Activated T-cell treated with anti-CD3 and anti-CD28 coated beads, Interleukin-2, amount 50 U/mL, for 72 hours (primary cell): ENCODE measurements at places on chromosomes 5 and 9.
A peak's percentile ranks its signal among the peaks of the same experiment; 100 is the strongest.

DNA sequence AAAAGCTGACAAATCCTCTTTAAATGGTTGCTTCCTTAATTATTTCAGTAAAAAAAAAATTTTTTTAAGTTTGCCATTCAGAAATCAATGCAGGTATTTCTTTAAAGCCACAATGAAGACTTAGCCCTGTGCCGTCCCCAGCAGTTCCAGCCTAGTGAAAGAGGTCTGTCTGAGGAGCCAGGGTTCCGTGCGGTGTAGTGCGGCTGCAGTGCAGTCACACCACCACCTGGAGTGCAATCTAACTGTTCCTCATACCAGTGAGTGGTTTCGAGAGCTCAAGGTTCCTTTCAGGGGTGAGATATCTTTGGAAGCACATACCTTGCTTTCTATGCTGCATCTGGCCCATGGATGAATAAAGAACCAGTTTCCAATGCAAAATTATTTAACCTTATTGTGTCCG lies 87.5 kb downstream of the FANCC start:
- no peak for DNase-seq

DNA sequence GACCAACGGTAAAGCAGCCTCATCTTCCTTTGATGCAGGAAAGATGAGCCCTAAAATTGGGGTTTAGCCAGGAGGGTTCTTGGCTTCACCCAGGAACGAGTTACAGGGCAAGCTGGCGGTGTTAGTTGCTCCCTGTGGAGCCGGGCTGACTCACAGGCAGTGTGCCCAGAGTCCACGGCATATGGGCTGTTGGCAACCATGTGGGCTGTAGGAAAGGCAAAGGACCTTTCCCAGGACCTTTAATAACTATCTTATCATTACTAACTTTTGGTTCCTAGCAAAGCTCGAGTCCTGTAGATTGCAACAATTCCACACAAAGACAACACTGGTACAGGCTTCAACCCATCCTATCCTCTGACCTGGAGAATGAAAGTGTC lies 29.8 kb upstream of the CLPTM1L start:
- DNase-seq, result no peak

DNA sequence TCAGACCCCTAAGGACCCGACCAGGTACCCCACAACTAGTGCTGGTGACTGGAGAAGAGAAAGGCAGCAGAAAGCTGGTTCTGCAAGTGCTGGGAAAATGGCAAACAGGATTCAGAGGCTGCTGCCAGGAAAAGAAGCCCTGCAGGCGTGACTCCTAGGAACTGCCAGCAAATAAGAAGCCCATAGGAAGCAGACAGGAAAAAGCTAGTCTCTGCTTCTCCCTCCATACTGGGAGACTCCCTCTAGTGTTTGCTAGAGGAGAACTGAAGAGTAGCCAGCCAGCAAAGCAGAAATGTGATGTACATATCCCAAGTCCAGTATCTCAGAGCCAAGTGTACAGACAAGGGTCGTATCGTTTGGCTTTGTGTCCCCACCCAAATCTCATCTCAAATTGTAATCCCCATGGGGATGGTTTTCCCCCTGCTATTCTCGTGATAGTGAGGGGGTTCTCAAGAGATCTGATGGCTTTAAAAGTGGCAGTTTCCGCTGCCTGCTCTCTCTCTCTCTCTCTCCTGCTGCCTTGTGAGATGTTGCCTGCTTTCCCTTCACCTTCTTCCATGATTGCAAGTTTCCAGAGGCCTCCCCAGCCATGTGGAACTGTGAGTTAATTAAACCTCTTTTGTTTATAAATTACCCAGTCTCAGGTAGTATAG lies 38.1 kb upstream of the TUSC1 start:
- DNase-seq, result no peak

- DNase-seq, result no peak
Observed at GRCh38 chr5:1036504-1037122, 28.0 kb downstream of the NKD2 start.

GRCh38 chr9:136486823-136487620 lies 4.2 kb upstream of the SEC16A start:
- DNase-seq, result no peak

DNA sequence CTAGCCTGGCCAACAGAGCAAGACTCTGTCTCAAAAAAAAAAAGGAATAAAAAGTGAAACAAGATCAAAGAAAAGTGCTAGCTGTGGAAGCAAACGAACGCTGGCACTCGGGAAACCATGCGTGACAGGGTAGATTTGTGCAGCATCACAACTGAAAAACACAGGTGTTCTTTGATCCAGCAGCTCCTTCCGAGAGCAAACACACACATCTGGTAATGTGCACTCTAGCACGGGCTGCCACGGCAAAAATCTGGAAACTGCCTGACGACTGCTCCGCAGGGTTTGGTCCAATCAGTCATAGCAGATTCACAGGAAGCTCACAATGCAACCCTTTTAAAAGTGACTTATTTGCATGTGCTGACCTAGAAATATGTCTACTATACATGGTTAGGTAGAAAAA lies 80.0 kb downstream of the SYK start:
- DNase-seq, result no peak

- DNase-seq, result no peak
Observed at GRCh38 chr5:158565017-158565789, 534.5 kb downstream of the EBF1 start.

DNA sequence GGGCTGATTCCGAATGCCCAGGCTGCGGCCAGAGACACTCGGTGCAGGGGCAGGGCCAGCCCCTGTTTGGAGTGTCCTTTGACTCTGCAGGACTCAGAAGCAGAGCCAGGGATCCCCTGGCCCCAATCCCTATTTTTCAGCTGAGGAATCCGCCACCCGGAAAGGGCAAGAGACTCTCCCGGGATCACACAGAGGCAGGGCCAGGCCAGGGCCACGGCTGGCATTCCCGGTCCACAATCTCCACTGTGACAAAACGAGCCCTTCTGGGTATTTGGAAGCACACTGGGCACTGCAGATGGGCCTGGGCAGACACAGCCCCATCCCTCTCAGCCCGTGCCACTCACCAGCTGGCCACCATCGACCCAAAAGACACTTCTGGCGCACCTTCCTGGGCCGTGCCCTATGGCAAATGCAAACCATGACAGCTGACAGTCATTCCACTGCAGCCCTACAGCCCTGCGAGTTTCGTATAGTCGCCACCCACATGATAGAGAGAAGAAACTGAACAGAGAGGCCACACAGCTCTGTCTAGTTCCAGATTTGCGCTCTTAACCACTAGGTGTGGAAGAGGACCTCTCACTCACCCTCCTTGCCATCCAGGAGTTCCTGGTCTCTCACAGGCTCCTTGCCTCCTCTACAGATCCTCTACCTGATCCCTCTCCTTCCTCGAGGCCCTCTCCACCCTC lies 13.3 kb downstream of the NR5A1 start:
- DNase-seq, result no peak

GRCh38 chr9:133576875-133577736 lies 32.1 kb downstream of the FAM163B start:
- DNase-seq, result no peak

DNA sequence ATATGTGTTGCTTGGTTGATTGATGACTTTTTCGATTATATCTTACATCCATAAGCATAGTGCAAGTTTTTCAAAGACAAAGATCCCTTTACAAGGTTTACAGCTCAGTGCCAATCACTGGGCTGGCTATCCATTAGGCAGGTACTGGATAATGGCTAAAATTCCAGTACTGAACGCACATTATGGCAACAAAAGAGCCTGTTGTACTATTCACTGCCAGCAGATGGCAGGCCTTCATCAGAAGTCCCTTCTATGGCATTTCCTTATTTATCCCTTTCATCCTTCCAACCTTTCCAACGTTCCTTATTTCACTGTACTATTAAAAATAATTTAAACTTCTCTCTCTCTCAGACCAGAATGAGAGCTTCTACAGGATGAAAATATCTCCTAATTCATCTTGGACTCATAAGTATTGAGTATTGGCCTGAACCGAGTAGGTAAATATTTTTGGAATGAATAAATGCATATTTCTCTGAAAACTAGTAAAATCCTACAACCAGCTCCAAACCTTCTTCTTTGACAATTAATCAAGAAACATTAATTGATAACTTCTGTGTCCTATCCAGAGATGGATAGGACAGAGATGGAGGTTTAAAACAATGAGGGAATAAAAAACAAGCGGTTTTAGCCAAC lies 6.7 kb upstream of the WNT8A start:
- peak; percentile 46 for DNase-seq

DNA sequence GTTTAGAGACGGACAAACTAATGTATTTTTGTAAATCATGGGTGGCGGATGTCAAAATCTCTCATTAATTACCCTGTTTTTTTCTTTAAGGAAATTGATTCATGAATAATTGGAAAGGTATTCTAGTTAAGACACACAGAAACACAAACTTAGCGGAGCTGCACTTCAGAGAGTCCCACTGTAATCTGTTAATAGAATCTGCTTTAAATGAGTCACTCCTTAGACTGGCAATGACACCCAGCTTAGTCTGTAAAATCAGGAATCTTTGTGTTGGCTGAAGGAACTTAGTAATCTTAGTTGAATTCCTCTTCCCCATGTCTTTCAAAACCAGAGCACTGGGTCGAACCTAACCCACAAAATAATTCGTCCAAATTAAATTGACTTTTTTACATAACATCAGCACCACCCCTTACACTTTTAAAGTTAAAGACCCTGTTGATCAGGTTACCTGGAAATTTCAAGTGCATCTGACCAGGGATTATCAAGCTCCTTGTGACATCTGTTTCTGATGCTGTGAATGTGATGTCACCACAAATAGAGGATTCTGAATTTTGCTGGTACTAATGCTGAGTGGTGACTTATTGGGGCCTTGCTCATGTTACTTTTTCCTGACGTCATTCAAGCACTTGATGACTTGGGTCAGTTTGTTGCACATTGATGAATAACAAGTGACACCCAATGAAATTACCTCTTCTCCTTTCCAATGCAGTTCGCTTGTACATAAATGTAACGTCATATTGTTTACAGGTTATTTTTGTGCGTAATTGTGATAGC lies 313.6 kb downstream of the KCTD16 start:
- DNase-seq, result no peak

DNA sequence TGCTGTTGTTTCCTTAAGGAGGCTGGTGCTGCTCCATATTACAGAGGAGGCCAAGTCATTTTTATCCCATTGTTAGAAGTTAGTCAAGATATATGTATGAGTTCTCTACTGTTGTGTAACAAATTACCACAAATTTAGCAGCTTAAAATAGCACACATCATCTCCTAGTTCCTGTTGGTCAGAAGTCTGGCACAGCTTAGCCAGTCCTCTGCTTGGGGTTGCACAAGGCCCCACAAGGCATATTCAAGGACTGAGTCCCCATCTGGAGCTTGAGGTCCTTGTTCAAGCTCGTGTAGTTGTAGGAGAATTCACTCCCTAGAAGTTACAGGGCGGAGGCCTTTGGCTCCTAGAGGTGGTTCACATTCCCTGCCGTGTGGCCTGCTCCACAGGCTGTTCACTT lies 14.7 kb downstream of the MTAP start:
- DNase-seq, result no peak

DNA sequence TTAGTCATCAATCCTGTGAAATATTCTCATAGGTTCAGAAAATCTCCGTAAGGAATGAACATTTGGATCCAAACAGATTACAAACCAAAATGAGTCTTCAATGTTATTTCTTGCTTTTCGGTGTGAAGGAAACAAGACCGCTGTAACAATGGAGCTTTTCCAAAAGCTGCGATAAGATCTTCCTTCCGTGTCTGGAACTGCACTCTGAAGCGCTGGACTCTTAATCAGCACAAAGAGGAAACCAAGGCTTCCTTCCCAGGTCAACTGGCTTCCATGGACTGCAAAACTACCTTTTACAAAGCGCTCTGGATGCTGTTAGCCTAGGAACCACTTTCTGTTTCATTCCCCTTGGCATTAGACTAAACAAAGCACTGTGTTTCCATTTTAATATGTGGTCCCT lies 137.9 kb upstream of the BASP1 start:
- no peak for DNase-seq

- DNase-seq, result no peak
Observed at GRCh38 chr9:110087605-110088004, 120.4 kb downstream of the C9orf152 start.

DNA sequence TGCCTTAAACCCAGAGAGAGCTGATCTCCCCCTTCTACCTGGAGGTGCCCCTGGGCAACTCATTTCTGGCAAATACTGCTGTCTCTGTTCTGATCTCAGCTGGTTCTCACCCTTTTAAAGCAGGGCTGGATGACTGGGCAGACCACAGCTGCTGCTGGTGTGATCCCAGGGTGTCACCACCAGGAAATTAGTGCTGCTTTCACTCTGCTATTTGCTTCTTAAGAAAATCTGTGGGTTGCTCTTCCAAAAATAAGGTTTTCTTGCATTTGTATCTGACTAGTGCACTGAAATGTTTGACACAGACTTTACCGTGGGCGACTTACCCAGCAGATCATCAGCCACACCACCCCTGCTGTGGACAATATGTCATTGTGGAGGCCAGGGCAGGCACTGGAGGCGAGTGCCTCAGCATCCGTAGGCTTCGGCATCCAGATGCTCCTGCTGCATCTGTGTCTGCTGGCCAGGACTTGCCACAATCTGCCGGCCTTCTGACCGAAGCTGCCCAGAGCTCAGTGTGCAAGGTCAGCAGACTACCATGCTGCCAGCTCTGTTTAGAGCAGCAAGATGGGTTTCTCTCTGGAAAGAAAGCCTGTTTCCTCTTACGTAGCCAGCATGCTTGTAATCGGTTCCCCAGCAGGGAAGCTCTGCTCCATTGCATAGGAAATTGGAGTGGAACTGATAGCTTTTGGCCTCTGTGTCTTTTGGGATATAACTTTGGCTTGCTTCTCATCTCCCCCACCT lies 13.6 kb downstream of the ARHGAP26 start:
- peak; percentile 87 for DNase-seq

DNA sequence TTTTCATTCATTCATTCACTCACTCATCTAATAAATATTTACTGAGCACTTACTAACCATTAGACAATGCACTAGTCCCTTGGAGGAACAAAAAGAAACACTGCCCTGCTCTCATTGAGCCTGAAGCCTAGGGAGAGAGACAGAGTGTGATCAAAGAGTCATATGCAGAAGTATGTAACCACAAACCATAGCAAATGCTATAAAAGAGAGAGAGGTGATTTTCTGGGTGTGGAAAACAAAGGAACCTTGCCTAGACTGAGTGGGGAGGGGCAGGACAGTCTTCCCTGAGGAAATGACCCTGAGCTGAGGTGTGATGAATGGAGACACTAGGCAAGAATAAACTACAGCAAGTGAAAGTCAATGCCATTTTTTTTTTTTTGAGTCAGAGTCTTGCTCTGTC lies 10.8 kb upstream of the ADRA1B start:
- DNase-seq, result no peak

DNA sequence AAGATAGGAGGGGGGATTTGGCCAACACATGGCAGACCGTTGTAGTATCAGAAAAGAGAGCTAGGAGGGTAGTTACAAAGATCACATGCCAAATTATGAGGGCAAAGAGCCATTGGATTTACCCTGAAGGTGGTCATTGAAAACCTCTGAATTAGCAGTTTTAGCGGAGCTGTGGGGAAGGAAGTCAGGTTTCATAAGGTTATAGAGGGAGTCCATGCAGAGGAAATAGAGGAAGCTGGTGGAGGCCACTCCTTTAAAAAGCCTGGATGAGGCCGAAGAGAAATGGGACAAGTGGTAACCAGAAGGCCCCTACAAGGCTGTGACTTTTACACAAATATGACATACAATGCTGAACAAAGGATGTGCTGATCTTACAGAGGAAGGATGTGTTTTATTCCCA lies 13.2 kb downstream of the DOCK8 start:
- no peak for DNase-seq

- DNase-seq, result no peak
Observed at GRCh38 chr5:173512637-173513435, 103.6 kb downstream of the BOD1 start.
